ENCODE measurements at places on chromosomes 12 and 14. TPM values are rescaled to one million over a fixed set of nuclear protein-coding genes. Genes with fewer than 3 reads are reported as not detected.

NCKAP5L gene
- 24.4 TPM for total RNA-seq

TSHR gene
- total RNA-seq = not detected

BLTP3B gene
- 42.0 TPM for total RNA-seq

OTX2 gene
- total RNA-seq = not detected

SYCP3 gene
- 0.11 TPM for total RNA-seq

ZNF140 gene
- 20.9 TPM for total RNA-seq

POC1B gene
- 16.5 TPM for total RNA-seq

ABCC9 gene
- 37.9 TPM for total RNA-seq

COA8 gene
- total RNA-seq = 18.0 TPM

DEPDC4 gene
- 3.2 TPM for total RNA-seq

TMCC3 gene
- 11.8 TPM for total RNA-seq

RIMKLB gene
- total RNA-seq = 29.5 TPM

OR6C70 gene
- total RNA-seq = not detected

PPHLN1 gene
- 70.0 TPM for total RNA-seq

Data from uterine smooth muscle cell (primary cell).